ENCODE measurements at places on chromosomes 12 and 14. TPM values are rescaled to one million over a fixed set of nuclear protein-coding genes. Genes with fewer than 3 reads are reported as not detected.

The ITGA7 gene
- total RNA-seq: 0.09 TPM

The KRT5 gene
- total RNA-seq: 0.28 TPM

The TCL1B gene
- not detected for total RNA-seq

The GAS2L3 gene
- 13.6 TPM for total RNA-seq

The SLC35E3 gene
- total RNA-seq: 4.9 TPM

The CD4 gene
- 0.09 TPM for total RNA-seq

The NYNRIN gene
- total RNA-seq: 8.0 TPM

The KLHDC2 gene
- 56.2 TPM for total RNA-seq

The RBMS2 gene
- total RNA-seq: 25.3 TPM

The TAS2R9 gene
- total RNA-seq: 0.09 TPM

The NELL2 gene
- total RNA-seq: not detected

The SERPINA3 gene
- total RNA-seq: 36.9 TPM

The WDR89 gene
- total RNA-seq: 14.8 TPM

The KCNJ8 gene
- total RNA-seq: not detected

The FKBP4 gene
- total RNA-seq: 62.3 TPM

The PFDN5 gene
- total RNA-seq: 625 TPM

The GPR135 gene
- 0.72 TPM for total RNA-seq

The PPFIA2 gene
- not detected for total RNA-seq

The AQP5 gene
- total RNA-seq: 0.09 TPM

The TESPA1 gene
- total RNA-seq: not detected

The PPP4R4 gene
- 0.85 TPM for total RNA-seq

The GLT8D2 gene
- 0.45 TPM for total RNA-seq

The KICS2 gene
- total RNA-seq: 5.0 TPM

The NAV3 gene
- 25.7 TPM for total RNA-seq

The APOLD1 gene
- total RNA-seq: 6.4 TPM

The IAPP gene
- total RNA-seq: not detected

The SYCP3 gene
- total RNA-seq: 0.09 TPM

The SOX5 gene
- total RNA-seq: 0.28 TPM

The UTP20 gene
- 15.2 TPM for total RNA-seq

The B4GALNT3 gene
- total RNA-seq: not detected

The NINJ2 gene
- 0.90 TPM for total RNA-seq

The SAMD15 gene
- total RNA-seq: 0.94 TPM

The WNT1 gene
- not detected for total RNA-seq

The KLRF2 gene
- not detected for total RNA-seq

The FOXA1 gene
- total RNA-seq: 0.09 TPM

The ARHGEF25 gene
- 1.8 TPM for total RNA-seq

The BCL11B gene
- total RNA-seq: 0.09 TPM

The NEUROD4 gene
- total RNA-seq: not detected

The DAO gene
- total RNA-seq: not detected

The PTGDR gene
- total RNA-seq: not detected

The NGB gene
- total RNA-seq: not detected

The SLC39A5 gene
- not detected for total RNA-seq

All from endothelial cell of coronary artery (primary cell).